Gastroesophageal sphincter (tissue), 4 donors: ENCODE measurements at places on chromosomes 5 and 9.
A peak's percentile ranks its signal among the peaks of the same experiment; 100 is the strongest.

DNA sequence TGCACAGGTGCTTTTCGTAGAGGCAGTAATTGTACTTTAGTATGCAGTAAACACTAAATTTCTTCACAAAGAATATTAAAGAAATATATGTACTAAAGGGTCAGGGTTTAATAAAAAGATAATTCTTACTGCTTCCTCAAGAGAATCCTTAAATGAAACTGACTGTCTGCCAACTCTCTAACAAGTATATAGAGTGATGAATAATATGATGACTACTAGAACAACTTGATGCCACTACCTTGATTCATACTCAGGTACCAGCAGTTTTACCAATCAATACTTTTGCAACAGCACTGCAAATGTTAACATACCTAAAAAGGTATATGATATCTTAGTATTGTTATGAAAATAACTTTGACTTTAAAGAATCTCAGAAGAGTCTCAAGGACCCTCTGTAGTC, 3.8 kb downstream of the YIPF5 start:
- no peak for ATAC-seq

GRCh38 chr5:118791926-118792734, 196.2 kb downstream of the DTWD2 start:
- ATAC-seq: peak; percentile 86

GRCh38 chr5:23631302-23632045, 124.1 kb downstream of the PRDM9 start:
- peak; percentile 43 for ATAC-seq

GRCh38 chr9:14153310-14153720, 160.6 kb downstream of the NFIB start:
- no peak for ATAC-seq

- no peak for ATAC-seq
Measured at GRCh38 chr5:39892708-39893107, 467.9 kb upstream of the DAB2 start.

GRCh38 chr9:6656614-6657300, 11.2 kb upstream of the GLDC start:
- no peak for ATAC-seq

- peak; percentile 24 for ATAC-seq
Measured at GRCh38 chr5:72503888-72504491, 3.2 kb downstream of the ZNF366 start.

GRCh38 chr9:96014078-96014477, 138.6 kb downstream of the ERCC6L2 start:
- ATAC-seq: no peak

DNA sequence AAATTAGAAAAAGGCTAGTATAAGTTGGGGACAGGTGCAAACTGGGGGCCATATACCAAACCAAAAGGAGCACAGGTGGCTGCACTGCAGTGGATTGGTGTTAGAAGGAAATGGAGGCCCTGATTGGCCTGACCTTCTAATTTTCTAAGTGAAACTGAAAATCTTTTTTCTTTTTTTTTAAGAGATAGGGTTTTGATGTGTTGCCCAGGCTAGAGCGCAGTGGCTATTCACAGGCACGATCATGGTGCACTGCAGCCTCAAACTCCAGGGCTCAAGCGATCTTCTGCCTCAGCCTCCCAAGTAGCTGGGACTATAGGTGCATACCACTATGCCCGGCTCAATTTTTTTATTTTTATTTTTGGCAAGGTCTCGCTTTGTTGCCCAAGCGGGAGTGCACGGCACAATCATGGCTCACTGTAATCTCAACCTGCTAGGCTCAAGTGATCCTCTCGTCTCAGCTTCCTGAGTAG, 9.8 kb upstream of the CCDC69 start:
- ATAC-seq: no peak

GRCh38 chr9:90600029-90600428, 42.6 kb downstream of the DIRAS2 start:
- ATAC-seq: no peak

DNA sequence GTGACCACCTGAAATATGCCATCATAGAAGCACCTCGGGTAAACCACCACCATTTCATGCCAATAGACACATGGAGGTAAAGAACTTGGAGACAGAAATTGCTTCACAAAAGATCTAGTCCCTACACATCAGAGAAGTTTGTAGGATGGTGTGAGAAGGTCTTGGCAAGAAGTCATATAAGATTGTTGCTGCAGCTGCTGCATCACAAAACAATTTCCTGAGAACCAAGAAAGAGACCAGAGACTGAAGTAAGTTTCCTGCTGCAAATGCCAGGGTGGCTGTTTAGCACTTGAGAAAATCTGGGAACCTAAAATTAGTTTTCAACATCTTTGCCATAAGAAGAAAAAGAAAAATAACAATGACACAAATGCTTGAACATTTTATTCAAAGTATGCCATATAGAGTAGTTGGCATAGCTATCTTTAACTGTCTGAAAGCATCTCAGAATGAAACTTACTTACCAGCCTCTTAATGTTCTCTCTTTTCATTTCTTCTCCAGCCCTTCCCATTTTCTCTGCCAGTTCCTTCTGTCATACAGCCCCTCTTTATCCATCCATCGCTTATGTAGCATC, 114.3 kb downstream of the KCTD16 start:
- ATAC-seq: no peak

DNA sequence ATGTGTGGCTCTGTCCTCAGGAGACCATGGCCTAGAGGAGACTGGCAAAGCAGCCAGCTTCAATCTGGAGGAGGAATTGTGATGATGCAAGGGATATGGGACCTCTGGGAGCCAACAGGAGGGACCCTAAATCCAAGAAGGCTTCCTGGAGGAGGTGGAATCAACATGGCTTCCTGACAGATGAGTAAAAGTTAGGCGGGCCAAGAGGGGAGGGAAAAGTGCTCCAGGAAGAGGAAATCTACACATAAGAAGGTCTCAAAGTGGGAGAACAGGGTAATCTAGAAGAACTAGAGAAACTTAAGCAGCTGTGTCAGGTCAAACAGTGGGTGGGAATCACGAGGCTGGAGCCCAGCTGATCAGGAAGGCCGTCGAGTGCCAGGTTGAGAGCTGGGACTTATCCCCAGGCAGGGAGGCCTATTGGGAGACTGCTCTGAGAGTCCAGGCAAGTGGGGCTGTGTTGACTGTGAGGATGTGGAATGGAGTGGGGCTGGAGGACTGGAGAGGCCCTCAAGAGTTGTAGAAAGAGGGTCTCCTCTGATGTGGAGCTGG, 119.1 kb downstream of the C9orf50 start:
- no peak for ATAC-seq

DNA sequence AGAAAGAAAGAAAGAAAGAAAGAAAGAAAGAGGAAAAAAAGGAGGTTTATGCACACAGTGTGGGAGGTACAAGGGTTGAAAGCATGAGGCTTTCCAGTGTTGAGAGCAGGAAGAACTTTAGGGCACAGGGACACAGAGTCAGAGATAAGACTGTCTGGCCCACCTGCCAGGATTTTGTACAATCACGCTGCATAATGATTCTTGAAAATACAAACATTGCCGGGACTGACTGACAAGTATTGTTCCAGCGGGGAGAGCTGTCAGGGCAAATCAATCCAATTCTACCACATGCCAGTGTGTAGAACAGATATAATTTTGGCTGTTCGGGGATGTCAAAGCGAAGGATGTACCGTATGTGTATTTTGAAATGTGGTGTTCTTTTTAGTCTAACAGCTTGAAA, 254.7 kb downstream of the NTRK2 start:
- ATAC-seq: no peak

DNA sequence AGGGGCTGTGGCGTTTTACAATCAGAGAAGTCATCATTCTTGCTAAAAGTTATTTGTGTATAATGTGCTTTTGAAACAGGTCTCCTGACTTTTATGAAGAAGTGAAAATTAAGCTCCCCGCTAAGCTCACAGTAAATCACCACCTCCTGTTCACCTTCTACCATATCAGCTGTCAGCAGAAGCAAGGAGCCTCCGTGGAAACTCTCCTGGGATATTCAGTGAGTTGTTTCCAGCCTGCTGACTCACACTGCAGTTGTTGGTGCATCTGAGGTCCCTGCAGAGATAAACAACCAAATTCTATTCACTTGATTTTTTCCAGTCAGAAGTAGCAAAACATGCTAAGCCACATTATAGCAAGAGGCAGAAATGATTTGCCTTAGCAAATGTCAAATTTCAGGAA, 156.7 kb downstream of the DOCK8 start:
- ATAC-seq: no peak

DNA sequence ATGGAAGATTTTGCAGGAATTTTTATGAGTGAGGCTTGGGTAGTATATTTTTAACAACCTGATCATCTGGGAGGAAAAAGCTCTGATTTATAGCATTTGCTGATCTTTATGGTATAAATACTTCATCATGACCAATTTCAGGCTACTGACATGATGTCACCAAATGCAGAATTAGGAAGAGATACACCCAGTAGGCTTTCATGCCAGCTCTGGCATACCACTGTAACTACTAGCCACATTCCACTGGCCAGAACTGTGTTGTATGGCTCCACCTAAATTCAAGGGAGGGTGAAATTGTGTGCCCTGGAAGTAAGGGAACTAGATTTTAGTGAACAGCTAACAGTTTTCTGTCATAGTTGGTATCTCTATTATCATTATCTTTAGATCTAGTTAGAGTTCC, 17.6 kb downstream of the AP3S1 start:
- ATAC-seq: no peak

DNA sequence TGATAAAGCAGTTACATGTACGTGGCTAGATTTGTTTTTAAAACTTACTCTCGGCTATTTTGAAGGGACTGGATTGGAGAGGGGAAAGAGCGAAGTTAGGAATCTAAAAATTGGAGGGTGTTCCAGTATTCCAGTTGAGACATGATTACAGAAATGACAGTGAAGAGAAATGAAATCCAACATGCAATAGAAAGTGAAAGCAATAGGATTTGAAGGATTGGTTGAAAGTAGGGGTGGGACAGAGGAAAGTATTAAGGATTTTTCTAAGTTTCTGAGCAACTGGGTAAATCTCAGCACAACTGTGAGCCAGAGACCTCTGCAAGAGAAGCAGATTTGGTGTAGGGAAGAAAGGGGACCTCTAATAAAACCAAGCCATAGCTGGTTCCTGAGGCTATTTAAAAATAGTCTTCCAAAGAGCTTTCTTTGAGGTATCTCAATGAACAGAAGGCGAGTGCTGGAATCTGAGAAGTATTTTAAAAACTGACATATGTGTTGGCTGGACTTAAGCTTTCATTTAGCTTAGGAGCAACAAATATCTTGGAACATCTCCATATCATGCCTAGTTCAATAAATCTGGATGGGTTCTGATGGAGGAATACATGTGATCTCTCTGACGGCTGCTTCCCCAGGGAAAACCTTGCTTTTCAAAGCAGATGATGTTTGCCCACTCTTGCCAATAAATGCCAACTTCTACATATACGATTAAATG, 110.4 kb upstream of the IFNK start:
- peak; percentile 62 for ATAC-seq

DNA sequence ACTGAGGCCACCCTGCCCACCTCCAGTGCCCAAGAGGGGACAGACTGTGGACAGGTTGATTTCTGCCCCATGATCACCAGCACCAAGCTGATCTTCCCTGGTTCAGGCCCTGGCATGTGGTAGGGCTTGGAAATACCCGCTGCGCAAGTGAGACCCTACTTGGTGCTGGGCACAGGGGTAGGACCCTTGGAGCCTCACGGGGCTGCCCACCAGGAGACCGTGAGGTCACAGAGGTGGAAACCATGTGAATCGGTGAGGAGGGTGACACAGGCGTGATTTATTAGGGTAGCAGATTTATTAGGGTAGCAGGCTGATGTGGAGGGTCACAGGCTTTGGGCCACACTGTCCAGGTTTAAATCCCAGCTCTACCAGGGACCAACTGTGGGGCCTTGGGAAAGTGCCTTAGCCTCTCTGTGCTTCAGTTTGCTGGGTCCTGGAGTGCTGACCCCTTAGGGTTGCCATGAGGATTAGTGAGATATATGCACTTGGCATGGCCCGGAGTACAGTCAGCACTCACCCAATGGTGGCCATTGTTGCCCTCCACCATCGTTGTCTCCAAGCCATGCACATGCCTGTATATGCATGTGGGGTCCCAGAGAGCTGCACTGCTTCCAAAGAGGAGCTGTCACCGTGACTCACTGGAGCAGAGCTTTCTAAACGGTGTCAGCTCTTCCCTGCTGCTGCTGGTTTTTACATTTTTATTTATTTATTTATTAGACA, 20.9 kb upstream of the DUSP1 start:
- ATAC-seq: no peak

DNA sequence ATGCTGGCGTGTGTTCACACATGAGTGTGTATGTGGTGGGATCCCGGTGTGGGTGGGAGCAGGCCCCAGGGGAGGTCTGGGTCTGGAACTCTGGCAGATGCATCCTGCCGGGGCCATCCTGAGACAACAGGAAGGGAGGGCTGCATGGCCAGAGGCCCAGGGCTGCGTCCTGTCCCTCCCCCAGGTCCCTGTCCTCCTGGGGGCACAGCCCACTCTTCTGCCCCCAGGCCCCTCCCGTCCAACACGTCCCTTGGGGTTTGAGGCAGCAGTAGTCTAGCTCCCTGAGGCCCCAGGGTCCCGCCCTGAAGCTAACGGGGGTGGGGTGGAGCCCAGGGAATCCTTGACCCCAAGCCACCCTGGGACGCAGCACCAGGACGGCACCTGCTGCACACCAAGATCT, 16.6 kb downstream of the FLT4 start:
- ATAC-seq: peak; percentile 56

DNA sequence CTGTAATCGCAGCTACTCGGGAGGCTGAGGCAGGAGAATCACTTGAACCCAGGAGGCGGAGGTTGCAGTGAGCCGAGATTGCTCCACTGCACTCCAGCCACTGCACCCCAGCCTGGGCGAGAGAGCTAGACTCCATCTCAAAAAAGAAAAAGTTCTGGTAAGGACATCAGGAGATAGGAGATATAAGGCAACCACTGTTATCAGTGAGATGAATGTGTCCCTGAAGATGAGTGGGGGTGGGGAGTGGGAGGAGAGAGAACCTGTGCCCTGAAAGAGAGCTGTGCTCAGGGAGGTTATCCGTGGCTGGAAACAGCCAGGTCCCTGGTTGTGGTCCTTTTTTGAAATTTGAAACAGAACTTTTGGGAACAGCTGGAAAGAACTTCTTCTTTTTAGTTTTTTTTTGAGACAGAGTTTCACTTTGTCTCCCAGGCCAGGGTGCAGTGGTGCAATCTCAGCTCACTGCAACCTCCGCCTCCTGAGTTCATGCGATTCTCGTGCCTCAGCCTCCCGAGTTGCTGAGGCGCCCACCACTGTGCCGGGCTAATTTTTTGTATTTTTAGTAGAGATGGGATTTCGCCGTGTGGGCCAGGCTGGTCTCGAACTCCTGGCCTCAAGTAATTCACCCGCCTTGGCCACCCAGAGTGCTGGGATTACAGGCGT, 2.6 kb downstream of the PTPA start:
- ATAC-seq: no peak

DNA sequence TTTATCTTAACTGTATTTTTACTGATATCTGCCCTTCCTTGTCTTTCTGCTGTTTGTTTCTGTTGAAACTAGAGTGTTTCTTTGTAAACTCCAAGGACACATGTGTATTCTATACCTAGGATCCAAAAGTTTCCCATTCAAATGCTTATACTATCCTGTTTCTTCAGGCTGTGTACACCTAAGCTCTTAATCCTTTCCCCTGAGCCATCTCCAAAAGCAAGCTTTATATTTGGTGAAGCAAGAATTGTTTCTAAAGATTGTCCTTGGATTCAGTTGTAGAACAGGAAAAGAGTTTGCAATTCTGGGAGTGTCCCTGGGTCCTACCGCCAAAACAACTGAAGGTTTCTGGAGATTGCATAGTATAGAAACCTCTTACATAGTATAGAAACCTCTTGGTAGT, 65.9 kb downstream of the CWC27 start:
- ATAC-seq: no peak

- ATAC-seq: no peak
Measured at GRCh38 chr5:176816791-176817347, 6.5 kb downstream of the UNC5A start.

- ATAC-seq: no peak
Measured at GRCh38 chr5:80215523-80215922, 40.3 kb downstream of the SERINC5 start.
